ENCODE measurements at places on chromosomes 2 and 18.
A peak's percentile ranks its signal among the peaks of the same experiment; 100 is the strongest.

- DNase-seq: no peak
Measured at GRCh38 chr2:30694286-30695055, 112.8 kb downstream of the CAPN13 start.

- no peak for DNase-seq
Measured at GRCh38 chr2:224816816-224817215, 100.7 kb upstream of the CCDC195 start.

DNA sequence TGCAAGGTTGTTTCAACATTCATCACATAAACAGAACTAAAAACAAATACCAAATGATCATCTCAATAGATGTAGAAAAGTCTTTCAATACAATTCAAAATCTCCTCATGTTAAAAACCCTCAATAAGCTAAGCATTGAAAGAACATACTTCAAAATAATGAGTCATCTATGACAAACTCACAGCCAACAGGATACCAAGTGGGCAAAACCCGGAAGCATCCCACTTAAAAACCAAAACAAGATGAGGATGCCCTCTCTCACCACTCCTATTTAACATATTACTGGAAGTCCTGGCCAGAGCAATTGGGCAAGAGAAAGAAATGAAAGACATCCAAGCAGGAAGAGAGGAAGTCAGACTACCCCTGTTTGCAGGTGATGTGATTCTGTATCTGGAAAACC, 992.2 kb upstream of the PIK3C3 start:
- no peak for DNase-seq

- no peak for DNase-seq
Measured at GRCh38 chr18:62264984-62265383, 60.1 kb upstream of the TNFRSF11A start.

DNA sequence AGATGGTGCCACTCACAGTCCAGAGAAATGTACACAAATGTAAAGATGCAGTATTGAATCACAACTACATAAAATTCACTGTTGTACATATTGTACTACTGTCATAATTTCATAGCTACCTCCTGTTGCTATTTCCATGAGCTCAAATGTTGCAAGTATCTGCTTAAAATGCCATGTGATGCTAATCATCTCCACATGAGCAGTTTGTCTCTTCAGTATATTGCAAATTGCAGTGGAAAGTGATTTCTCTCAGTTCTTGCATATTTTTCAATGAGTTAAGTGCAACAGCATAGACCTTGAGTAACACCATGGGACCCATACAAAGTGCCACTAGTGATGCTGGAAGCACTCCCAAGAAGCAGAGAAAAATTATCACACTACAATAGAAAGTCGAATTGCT, 51.9 kb downstream of the MAIP1 start:
- DNase-seq: no peak

DNA sequence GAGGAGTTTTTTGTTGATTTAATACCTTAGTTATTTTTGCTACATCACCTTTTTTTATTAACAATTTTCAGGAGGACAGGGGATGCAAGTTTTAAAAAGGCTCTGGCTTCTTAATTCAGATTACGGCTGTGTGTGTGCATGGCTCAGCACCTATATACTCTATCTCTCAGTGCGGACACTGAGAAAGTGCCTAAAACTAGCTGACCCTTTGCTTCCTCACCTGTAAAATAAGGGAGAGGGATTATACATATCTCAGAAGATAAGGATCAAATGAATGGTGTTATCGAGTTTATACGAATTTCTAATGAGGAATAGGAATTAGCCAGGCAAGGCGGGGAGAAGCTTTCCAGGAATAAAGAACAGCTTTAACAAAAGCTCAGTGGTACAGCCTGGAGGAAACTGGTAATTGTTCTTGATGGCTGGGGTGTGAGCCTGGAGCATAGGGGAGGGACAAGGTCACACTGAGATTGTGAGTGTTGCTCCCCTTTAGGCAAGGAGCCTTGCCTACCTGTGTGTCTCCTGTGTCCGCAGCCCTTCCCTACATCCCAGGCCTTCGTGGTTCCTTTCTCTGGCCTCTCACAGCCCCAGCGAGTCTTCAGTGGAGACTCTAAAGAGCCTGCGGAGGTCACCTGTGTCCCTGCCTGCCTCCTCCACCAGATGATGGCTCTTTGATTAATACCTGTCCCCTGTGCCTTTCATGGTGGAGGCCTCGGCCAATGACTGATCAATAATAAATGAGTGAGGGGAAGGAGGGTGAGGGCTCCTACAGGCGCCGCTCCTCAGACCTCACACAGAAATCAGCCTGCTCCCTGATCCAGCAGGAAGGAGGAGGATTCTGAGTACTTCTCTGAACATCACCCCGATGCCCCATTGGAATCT, 92.7 kb downstream of the DDX1 start:
- no peak for DNase-seq

DNA sequence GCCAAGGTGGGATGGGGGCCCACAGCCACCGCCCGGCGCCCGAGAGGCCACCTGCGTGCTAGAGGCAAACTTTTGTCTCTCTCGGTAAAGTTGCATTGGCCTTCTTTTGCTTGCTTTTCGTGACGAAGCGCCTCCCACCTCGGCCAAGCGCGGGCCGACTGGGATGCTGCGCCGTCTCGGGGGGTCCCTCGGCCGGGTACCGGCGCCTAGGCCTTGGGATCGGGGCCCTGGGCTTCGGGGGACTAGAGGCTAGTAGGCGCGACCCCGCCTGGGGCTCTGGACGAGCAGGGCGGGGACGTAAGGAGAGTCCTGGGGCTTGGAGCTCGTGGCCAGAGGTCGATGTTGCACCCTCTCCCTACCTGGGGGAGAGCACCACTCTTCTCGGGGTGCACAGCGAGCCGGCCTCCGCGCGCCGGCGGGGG, 545 bp downstream of the GLI2 start:
- peak; percentile 25 for DNase-seq

GRCh38 chr18:9521770-9522169, 46.5 kb downstream of the RALBP1 start:
- DNase-seq: no peak

- peak; percentile 67 for DNase-seq
Measured at GRCh38 chr2:23524261-23524706, 139.3 kb downstream of the KLHL29 start.

DNA sequence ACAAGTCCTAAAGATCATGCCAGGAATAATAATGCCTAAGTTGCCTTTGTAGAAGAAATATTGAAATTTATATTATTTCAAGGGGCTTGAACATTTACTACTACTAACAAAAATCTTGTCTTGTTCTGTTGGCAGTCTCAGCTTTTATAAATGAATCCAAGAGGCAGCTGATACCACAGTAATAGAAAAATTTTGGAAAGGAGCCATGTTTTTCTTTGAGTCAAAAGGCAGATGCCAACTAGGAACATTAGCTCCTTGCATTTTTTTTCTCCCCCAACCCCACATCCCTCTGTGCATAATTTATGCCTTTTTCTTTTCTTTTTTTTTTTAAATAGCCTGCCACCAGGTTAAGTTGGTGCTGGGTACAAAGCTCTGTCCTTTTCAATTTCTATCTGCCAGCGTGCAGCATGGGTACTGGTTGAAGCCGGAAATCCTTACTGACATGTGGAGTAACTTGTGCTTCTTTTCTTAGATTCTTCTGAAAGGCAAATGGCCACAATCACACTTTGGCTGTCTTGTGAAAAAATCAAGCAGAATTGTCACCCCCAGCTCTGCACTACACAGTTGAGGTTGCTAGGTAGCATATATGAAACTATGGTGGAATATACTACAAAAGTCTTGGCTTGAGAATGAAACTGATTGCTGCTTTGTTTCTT, 98.8 kb downstream of the RHBDD1 start:
- DNase-seq: no peak

- no peak for DNase-seq
Measured at GRCh38 chr2:46656640-46657039, 177.3 kb downstream of the TMEM247 start.

Data from stomach (tissue), 19 donors.